CD14-positive monocyte (primary cell): ENCODE measurements at places on chromosomes 3 and 15.

DNA sequence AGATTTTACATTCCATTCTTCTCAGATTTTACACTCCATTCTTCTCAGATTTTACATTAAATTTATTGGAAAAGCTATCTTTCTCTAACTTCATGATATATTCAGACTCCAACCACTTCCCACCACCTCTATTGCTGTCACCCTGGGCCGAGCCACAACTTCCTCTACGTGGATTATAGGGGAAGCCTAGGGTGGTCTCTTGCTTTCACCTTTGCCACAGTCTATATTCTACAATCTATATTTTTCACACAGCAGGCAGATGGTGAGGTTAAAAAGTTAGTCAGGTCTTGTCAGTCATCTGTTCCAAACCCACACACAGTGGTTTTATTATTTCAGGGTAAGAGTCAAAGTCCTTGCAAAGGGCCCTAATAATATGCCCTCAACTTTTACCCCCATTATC lies 370.8 kb upstream of the SUCLG2 start:
- DNase-seq = no peak

DNA sequence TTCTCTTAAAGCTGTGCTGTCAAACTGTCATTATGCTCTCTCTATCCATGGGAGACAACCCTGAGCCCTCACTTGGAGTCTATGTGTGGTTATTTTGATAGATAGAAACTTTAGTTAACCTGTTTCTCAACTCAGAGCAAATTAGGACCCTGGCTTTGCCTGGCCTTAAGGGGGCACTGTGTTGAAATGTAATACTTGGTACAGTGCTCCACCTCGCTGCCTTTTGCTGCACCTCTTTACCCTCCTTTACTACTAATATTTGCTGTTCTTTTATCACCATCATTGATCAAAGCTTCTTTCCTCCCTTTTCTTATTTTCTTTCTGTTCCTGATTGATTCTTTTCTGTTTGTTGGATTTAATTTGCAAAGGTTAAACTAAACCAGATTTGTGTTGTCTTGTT lies 34.3 kb downstream of the STT3B start:
- no peak for DNase-seq

- DNase-seq = no peak
Observed at GRCh38 chr3:134352031-134352671, 22.1 kb downstream of the AMOTL2 start.

- DNase-seq = no peak
Observed at GRCh38 chr15:92780843-92781242, 119.3 kb upstream of the CHD2 start.

- peak; percentile 54 for DNase-seq
Observed at GRCh38 chr15:68821841-68822381, 1.2 kb upstream of the ANP32A start.

- DNase-seq = no peak
Observed at GRCh38 chr3:76991165-76991564, 48.7 kb upstream of the ROBO2 start.

DNA sequence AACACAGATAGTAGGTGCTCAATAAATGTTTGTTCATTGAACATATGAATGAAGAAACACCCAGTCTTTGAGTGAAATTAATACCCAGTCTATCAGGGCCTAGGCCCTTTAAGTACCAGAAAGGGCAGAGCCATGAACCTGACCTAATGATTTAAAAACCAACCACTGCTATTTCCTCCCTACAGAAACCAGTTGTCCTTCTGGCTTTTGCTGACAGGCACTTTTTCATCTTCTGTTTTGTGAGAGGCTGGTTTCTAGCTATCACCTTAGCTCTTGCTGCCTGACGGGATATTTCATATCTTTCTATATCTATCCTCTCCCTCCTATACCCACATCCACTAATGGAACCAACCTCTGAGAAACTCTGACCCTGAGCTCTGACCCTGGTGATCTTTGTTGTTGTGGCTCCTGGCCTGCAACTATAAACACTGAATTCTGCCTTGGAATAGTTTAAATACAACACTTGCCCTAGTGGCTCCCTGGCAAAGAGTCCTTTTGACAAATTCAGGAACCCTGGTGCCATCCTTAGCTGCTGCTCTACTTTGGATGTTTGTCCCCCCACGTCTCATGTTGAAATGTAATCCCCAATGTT lies 4.1 kb upstream of the AHSG start:
- DNase-seq = no peak

GRCh38 chr3:150890295-150890694 lies 14.9 kb downstream of the MINDY4B start:
- peak; percentile 75 for DNase-seq

DNA sequence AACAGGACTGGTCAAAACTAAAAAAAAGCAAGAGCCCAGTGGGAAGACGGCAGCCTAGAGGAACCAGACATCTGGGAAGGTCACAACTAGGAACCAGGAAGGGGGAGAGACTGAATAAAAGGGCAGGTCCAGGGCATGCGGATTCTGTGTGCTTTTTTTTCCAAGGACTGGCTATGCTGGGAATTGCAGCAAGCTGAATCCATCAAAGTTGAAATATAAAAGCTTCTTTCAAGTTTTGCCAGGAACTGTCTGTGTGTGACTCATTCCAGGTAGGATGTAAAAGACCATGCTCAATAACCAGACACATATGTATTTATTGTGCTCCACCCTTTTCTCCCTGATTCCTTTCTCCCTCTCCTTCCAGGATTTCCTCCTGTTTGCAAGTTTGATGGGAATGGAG lies 47.9 kb upstream of the CCDC80 start:
- DNase-seq = no peak

DNA sequence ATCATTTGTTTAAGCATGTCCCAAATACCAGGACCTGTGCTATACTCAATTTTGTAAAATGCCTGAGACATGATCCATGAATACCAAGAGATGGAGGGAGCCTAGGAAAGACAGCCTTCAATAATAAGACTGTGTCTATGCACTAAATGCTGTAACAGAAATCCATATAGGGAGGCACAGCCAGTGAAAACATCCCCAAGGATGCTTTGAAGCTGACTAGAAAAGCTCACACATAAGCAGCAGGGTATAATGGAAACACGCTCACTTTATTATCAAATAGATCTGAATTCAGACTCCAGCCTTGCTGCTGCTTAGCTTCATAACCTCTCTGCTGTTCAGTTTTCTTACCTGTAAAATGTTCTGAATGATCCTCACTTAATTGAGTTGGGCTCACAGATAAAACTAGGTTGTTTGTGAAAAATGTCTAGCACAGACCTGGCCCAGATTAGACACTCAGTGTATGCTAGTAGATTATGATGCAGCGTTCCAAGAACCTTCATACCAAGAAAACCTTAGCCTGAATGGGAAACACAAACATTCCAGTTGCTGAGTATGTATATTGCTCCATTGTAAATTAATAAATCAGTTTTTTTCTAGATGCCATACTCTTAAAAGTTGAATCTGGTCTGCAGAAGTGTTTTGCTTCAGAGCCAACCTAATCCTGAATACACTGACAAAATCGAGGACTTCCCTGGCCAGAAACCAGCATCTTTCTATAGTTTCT lies 3.8 kb upstream of the LARP6 start:
- no peak for DNase-seq

GRCh38 chr3:172673210-172673679 lies 37.6 kb downstream of the NCEH1 start:
- DNase-seq = peak; percentile 84

- DNase-seq = no peak
Observed at GRCh38 chr3:147387291-147387884, 19.0 kb downstream of the ZIC4 start.

DNA sequence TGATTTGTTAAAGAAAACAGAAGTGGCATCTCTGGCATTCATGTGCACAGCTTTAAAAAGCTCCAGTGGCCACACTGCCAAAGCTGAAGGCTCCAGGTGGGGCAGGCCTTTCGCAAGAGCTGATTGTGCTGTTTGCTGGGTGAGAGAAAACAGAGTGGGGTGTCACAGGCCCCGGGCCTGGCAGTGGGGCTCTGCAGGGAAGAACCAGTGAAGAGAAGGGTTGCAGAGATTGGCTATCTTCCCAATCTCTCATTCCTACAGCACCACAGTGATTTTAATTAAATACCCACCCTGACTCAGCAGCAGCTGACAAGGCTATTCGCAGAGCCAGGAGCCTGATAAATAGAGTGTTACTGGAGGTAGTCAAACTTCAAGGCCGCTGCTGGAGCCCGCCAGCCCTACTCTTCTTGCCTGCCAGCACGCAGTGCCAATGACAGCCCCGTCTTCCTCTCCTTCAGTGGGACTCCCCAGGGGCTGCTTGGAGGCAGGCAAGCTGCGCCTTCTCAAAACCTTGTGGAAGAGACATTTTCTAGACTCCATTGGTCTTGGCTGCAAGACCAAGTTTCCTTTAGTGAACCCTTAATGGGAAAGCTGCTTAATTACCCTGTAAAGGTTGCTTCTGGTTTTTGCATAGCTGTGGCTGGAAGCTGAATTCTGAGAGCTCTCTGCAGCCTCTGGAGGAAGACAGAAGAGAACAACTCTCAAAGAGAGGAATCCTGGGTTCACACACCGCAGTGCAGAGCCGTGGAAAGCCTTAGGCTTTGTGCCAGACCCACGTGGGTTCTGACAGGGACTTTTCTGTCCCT lies 225.8 kb upstream of the SLCO3A1 start:
- DNase-seq = no peak

- no peak for DNase-seq
Observed at GRCh38 chr3:108281670-108282069, 14.7 kb upstream of the HHLA2 start.

DNA sequence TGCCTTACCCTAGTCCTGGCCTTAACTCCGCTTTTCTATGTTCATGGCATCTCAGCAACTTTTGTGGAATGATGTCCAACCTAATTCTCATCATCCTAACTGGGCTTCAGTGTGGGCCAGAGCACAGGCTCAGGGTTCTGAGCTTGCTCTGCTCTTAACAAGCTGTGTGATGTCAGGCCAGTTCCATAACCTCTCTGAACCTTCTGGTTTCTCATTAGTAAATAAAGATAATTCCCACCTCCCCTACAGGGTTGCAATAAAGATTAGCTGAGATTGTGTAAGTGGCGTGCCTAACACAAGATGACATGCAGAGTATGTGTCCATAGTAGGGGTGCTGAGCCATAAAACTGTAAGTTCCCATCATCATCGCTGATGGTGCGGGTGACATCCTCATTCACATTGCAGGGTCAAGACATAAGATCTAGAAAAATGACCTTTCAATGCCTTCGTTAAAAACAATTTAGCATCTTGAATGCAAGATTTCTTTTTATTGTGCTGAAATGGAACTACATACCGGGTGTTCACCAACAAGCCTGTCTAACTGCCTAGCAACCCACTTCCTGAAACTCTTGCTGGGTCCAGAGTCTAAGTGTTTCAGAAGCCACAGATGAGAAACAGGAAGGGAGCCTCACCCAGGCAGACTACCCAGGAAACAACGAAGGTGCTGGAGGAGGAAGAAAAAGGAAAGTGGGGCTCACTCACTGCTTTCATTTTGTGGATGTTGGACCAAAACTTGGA lies 36.2 kb downstream of the CDCP1 start:
- DNase-seq = peak; percentile 87

- DNase-seq = no peak
Observed at GRCh38 chr3:111764645-111765091, 94.4 kb upstream of the PHLDB2 start.

DNA sequence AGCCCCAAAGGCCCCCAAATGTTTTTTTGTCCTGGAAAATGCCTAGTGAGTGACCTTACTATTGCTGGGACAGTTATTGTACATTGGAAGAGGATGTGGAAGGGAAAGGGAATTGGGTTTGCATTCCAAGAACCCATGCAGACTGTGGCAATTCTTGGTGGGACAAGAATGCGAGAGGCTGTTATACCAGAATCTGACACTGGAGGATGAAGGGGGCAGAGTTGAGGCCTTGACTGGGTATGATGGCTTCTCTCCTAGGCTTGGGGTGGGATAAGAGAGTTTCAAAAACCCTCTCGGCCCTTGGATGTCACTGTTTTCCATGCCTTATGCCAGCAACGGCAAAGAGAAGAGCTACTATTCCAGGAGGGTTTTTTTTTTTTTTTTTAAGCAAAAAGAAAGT lies 25.3 kb downstream of the IL16 start:
- no peak for DNase-seq

- DNase-seq = no peak
Observed at GRCh38 chr3:87173071-87173470, 54.0 kb upstream of the CHMP2B start.

- DNase-seq = peak; percentile 13
Observed at GRCh38 chr3:5479229-5479799, 291.8 kb downstream of the EDEM1 start.

DNA sequence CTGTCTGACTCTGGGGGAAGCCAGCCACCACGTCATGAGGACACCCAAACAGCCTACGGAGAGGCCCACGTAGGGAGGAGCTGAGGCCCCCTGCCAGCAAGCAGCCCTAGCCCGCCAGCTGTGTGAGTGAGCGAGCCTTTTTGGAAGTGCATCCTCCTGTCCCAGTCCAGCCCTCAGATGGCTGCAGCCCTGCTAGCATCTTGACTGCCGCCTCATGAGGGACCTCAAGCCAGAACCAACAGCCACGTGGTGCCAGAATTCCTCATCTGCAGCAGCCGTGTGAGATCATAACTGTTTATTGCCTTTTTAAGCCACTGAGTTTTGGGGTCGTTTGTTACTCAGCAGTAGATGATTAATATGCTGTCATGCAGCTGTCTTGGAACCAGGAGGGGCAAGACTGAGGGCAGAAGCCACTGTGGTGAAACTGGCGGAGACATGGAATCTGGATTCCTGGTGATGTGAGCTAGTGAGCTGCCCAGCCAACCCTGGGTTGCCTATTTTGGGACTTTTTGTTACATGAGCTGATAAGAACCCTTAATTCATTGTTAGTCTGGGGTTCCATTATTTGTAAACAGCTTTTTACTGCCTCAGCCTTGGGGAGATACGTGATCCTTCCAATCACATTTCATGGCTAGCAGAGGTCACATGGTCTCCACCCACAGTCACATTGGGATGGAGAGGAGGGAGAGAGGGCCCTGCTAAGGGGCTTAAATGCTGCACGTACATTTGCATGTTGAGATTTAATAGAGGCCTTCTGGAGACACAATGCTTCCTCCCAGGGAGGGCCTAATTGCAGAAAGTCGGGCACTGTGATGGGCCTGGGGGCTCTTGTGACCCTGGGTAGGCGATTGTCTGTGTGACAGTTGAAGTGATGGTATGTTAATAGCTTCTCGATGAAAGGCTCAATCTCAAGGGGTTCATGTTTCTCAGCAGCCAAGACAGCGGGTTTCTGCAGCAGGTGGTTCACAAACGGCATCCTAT lies 73.8 kb downstream of the RPLP1 start:
- DNase-seq = no peak

DNA sequence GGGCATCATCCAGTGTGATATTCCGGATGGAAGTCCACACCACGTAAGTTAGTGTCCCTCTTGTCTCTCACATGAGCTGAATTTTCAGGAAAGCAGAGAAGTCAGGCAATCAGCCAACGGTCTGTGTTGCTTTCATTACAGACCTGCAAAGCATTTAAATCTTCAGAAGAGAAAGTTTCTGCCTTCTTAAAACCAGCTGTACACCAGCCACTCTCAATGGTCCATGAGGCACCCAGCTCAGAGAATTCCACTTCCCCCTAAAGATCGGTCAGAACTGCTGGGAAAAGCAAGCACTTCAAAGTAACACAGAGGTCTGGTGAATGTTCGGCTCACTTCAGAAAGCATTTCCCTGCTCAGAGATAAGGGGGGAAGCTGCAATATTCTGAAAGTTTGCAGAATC lies 903.7 kb downstream of the EPHA3 start:
- no peak for DNase-seq

- DNase-seq = peak; percentile 47
Observed at GRCh38 chr15:101152914-101153313, 98.9 kb downstream of the CHSY1 start.
